Stimulated activated CD8-positive, alpha-beta memory T cell treated with anti-CD3 and anti-CD28 coated beads, Interleukin-4, amount 100 ng/mL, for 24 hours (primary cell): ENCODE measurements at places on chromosomes 2 and 18.

DNA sequence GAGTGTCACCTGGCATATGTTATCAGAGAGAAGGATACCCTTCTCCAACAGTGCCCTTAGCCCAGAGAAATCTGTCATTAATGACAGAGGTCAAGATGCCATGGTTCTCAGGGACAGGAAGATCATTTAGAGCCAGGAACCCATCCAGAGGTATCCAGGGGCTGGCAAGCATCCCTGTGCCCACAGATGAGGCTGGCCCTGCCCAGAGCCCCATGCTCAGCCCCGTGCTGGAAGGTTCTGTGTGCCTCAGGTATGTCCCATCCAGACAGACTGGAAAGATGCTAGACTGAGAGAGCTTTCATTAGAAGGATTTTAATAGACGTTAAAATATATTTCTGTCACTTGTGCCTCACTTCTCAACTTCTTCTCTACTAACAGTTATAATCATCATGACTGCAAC, 8.2 kb upstream of the TUBB6 start:
- no peak for DNase-seq

GRCh38 chr18:78561757-78562510, 417.7 kb upstream of the SALL3 start:
- no peak for DNase-seq

- no peak for DNase-seq
These were observed 55.2 kb downstream of the METTL4 start for GRCh38 chr18:2515908-2516625.

GRCh38 chr2:240869956-240870875, 1.6 kb downstream of the AGXT start:
- no peak for DNase-seq

- no peak for DNase-seq
These were observed 85.3 kb downstream of the SPP2 start for GRCh38 chr2:234135750-234136221.

DNA sequence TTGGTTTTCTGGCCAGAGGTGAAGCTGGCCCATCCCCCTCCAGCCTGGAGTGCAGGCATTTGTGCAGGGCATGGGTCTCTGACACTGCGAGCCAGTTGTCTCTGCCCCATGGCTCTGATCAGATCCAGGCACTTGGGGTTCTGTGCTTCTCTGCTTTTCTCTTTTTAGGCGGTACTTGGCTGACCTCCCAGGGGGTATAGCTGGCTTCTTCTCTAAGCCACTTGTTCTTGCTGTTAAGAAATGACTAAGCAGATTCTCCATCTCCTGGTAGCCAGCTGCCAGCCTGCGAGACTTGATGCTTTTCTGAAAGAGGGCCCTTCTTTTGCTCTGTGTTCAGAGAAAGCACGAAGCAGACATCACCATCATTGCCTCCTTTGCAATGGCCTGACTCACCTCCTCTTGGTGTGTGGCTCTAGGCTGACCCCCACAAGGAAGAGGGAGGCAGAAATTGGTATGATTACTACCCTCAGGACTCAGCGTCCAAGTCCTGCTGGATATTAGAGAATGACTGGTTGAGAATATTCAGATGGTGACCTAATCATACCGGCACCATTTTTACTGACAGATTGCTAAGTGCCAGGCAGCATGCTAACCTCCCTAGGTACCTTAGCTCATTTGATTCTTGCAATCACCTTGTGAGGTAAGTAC, 32.7 kb downstream of the TNP1 start:
- no peak for DNase-seq

DNA sequence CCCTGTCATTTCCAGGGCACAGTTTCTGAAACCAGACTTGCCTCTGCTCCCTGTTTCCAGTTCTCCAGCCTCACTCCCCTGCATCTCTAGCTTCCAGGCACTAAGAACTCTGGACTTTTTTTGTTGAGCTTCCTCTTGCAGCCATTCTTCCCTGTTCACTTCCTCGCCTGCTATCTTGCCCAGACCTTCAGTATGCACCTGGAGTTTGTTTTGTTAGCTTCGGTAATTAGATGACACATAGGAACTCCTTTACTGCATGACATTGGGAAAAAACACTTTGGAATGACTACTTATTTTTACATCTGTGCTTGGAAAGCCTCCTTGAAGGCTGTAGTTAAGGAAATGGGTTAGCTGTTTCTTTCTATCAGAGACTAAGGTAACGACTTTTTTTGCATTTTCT, 35.2 kb downstream of the OTOF start:
- DNase-seq = no peak

DNA sequence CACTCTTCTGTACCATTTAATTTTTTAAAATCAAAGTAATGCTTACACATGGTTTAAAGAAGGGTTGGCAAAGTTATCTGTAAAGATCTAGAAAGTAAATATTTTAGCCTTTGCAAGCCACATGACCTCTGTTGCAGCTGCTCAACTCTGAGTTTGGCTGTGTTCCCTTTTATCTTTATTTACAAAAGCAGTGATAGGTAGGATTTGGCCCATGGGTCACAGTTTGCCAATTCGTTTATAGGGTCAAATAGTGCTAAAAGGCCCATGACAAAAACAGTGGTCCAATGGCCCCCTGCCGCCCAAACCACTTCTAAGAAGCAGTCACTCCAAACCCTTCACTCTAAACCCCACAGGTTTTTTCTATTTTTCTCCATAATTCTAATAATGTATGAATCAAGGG, 124.8 kb downstream of the PARD3B start:
- no peak for DNase-seq

DNA sequence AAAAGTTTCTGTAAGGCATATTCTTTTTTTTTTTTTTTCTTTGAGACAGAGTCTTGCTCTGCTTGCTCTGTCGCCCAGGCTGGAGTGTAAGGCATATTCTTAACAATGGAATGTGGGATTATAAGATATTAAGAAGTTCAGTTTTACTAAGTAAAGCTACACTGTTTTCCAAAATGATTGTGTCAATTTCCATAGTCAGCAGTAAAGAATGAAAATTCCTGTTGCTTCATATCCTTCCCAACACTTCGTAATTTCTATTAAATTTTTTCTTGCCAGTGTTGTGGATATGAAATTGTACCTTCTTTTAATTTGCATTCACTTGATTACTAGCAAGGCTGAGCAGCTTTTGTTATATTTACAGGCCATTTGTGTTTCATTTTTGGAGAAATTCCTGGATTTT, 24.4 kb upstream of the SLC4A10 start:
- no peak for DNase-seq

GRCh38 chr2:205288686-205289085, 393.6 kb upstream of the NRP2 start:
- no peak for DNase-seq

DNA sequence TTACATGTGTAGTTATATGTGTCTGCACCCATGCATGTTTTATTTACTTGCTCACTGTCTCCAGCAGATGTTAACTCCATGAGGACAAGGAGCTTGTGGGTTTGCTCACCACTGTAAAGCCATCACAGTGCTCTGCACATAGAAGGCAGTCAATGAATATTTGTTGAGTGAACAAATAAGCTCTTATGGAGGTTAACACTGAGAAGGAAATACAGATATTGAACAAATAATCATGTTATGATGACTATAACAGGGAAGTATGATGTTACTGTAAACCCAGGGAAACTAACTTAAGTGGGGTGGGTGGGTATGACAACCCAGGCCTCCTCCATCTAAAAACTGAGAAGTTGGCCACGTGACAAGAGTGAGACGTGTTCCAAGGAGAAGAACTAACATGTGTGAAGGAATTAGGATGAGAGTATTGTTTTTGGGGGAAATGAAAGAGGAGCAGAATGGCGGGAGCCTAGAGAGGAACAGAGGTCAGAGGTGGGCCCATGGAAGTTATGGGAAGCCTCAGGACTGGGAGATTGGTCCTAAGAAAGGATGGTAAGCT, 6.0 kb upstream of the FAM117B start:
- DNase-seq = no peak
